Right renal pelvis (tissue), 4 donors: ENCODE measurements at places on chromosomes 11 and 22.

DNA sequence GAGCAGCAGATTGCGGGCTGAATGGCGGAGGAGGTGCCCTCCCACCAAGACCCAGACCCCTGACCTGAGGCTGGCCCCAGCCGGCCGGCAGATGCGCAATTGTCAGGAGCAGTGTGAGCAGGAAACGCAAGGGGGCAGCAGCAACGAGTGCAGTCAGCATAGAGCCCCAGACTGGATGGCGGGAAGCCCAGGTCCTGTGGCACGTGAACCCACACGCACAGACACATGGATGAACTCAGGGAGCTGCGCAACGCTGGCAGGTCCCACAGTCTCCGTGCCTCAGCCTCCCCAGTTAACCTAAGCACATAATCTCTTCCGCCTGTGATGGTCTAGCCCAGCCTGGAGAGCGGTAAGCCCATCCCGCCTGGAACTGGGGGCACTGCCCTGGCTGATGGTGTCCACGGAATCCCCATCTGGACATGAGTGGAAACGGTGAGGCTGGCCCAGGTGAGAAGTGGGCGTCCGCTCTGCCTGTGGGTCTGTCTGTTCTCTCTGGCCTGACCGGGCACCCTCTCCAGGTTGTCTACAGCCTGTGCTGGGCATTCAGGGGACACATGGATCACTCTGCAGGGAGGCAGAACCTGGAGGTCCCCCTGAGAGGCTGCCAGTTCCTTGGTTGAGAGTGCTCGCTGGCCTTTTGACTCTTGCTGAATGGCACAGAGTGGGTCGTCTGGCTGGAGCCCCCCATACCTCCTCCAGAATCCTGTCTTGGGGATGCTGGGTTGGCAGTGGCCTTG lies 626 bp upstream of the TBX10 start:
- no peak for DNase-seq

DNA sequence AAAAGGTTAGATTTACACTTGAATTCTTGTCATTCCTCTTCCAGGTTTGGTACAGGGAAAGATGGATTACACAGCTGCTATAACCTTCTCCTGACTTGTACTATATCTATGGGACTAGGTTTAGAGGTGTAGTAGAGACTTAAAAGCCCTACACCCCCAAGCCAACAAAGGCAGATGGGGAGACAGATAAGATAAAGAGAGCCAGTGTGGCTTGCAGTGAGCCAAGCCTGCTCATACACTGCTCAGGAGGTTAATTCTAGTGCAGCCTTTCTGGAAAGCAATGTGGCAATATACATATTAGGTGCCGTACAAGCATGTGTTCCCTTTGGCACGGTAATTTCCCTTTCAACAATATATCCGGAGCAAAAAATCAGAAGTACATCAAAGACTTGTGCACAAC lies 10.8 kb downstream of the SIK3 start:
- DNase-seq = no peak

DNA sequence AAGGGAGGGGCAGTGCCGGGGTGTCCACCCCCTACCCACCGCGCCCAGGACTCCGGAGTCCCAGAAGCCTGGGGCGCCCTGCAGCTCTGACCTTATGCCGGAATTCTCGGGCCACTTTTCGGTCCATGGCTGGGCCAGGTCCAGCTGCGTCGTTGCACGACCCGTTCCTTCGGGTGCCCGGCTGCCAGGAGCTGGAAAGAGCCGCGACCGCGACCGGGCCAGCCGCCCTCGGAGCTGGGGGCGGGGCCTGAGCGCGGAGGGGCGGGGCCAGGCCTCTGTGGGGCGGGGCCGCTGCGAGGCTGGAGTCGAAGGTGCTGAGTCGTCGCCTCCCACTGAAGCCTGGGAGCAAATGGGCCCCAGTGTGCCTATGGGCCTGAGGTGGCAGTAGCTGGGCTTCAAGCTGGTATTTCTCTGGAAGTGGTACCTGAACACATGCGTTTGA lies at the start of gene USH1C:
Gene USH1C (minus strand): TSS at position 236 of the 442 bp plus-strand sequence. CDS start 109 bp downstream, at position 127.
- DNase-seq = no peak

DNA sequence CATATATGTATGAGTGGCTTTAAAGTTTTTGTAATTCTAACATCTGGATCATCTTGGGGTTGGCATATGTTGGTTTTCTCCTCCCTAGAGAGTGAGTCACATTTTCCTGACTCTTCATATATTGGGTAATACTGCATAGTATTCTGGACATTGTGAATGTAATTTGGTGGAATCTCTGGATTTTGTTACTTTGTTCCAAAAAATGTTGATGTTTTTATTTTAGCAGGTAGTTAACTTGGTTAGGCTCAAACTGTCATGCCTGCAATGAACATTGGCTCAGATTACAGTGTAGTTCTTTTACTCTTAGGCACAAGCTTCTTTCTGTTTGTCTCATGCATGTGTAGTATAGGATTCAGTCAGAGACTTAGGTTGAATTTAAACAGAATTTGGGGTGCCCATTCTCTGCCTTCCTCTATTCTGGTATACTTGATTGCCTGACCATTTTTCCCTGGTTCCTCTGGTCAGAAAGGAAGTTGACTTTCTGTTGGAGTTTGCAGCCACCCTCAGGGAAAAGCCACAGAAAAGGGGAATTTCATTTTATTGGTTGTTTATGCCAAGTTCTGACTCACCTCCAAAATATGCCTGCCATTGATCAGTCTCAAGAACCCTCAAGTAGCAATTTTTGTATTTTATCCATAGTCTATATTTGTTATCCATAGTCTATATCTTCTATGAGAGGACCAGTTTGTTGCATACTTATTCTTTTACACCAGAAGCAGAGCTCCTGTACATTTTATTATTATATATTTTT lies 151.7 kb downstream of the UVRAG start:
- DNase-seq = no peak

- no peak for DNase-seq
Observed at GRCh38 chr11:119237515-119237914, 31.4 kb downstream of the CBL start.

DNA sequence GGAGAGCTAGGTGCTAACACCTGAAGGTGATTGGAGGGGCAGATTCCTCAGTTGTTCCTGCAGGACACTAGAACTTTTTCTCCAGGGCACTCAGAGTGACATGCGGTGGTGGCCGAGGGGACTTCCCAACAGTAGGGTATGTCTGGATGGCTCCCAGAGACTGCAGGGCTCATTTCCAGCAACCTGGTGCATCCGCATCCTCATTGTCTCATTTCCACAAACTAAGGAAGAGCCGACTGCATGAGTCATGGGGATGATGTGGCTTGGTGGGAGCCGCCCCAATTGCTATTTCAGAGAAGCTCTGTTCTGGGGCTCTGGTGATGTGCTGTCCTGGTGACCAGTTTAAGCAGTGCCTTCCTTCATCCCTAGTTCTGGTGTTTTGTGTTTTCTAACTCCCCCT lies 2.8 kb upstream of the ROBO4 start:
- no peak for DNase-seq

- DNase-seq = no peak
Observed at GRCh38 chr11:103550811-103551210, 441.6 kb downstream of the DYNC2H1 start.

DNA sequence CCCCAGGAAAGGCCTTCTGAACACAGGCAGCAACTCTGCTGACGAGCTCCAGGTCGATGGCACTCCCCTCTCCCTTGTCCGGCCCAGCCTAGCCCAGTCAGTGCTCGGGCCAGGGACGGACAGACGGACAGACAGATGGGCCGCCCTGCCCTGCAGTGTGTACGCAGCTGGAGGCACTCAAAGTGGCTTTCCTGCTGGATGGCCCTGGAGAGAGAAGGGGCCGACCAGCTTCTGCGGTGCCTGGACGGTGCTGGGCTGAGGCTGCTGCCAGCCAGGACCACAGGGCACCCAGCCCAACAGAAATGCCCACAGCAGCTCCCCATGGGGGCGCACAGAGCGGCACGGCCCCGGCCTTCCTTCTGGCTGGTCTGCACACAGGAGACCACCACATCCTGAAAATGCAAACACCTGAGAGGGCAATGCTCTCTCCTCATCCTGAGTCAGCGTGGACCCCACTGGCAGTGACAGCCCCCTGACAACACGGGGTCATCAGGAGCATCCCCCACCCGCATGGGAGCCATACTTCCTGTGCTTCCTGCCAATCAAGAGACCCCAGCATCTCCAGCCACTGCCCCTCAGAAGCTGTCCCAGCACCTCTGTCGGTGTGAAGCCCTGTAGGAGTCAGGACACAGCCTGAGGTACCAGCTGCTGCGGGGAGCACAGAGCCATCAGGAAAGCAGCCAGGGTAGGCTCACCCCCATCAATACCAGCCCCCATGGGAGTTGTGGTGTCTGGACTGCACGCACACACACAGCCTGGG lies 692 bp upstream of the MOB2 start:
- no peak for DNase-seq

DNA sequence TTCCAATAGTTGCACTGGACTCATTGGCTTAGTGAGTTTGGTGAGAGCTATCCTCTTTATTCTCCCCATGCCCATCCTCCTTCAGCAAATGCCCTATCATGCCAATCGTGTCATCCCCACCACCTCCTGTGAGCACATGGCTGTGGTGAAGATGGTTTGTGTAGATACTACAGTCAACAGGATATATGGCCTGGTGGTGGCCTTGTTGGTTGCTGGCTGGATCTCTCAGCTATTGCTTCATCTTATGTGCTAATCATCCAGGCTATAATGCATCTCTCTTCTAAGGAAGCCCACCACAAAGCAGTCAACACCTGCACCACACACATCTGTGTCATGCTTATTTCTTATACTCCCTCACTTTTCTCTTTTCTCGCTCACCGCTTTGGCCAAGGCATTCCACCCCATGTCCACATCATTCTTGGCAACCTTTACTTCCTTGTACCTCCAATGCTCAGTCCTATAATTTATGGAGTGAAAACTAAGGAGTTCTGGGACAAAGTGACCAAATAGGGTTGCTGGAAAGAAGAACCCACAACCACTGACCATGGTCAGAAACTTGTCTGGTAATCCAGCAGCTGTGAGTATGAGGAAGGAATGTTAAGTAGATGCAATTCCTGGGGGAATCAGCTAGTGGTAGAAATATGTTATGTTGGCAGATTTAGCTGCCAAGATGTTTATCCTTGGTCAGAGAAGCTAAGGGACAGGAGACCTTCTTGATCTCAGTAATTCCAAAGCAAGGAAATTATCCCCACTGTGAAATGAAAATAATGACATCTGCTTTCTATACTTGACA lies 16.3 kb upstream of the OR56B1 start:
- DNase-seq = no peak

DNA sequence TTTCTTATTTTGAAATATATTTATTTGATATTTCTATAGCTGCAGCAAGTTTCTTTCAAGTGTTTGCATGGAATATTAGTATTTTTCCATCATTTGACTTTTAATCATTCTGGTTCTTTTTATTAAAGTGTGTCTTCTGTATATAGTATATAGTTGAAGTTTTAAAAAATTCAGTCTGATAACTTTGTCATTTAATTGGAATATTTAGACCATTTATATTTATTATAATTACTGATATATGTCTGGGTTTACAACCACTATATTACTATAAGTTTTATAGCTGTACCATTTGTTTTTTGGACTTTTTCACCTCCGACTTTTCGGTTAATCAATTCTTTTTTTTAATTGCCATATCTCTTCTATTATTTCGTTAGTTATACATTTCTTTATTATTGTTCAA lies 22.7 kb upstream of the ANO1 start:
- DNase-seq = no peak

GRCh38 chr11:114053406-114053805 lies 6.1 kb upstream of the ZBTB16 start:
- no peak for DNase-seq

GRCh38 chr11:116895048-116895757 lies 57.8 kb upstream of the APOA1 start:
- no peak for DNase-seq

DNA sequence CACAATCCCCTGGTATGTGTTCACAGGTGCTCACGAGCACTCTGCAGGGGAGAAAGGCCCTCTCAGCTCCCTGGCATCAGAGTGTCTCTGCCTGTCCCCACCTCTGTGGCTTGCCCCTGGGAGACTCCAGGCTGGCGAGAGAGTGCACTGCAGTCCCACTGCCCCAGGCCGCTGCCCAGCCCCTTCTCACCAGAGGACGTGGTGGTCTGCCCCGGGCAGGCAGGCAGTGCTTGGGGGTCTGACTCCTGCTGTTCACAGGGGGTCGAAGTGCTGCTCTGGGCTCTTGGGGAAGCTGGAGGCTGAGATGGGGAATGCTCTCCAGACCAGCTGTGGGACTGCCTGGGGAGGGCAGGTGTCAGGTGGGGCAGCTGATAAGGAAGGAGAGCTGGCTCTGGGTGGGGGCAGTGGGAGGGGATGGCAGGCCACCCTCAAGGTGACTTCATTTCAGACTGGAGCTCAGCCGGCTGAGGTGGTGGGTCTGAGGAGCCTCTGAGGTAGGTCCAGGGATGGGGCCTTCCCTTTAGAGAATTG lies 151.0 kb upstream of the B3GAT1 start:
- no peak for DNase-seq

DNA sequence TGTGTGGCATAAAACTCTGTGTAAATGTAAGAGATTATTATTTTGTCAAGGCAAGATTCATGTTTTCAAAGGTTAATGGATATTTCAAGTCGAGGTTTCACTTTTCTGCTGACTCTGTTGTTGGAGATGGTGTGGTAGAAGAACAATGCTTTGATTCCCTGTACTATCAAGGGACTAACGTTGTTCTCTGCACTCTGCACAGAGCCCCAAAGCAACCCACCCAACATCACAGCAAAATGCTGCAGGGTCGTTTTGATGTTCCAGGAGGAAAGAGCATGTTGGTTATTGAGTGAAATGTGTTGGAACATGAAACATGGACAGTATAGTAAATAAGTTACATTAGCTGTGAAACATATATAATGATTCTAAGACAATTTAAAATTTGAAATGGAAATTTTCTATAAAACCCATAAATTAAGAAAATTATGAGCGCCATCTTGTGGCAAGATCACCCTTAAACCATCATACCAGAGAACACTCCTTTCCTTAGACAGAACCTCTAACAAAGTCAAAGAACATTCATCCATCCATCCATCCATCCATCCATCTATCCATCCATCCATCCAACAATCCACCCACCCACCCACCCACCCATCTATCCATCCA lies 164.4 kb upstream of the ZBED5 start:
- DNase-seq = no peak

DNA sequence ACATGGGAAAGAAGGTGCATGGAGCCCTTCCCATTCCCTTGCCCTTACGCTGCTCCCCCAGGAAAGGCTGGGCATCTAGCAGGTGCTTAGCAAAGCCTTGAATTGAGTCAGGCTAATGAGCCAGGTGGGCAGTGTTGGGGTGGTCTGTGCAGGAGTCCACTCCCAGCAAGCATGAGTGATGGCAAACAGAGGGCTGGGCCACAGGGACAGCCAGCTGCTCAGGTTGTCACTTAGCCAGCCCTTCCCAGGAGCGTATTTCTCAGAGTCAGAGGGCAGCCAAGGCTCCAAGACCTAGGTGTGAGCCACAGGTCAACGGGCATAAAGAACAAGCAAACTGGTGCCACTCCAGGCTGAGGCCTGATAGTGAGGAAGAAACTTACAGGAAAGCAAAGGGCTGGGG lies 149.8 kb downstream of the DSCAML1 start:
- no peak for DNase-seq

DNA sequence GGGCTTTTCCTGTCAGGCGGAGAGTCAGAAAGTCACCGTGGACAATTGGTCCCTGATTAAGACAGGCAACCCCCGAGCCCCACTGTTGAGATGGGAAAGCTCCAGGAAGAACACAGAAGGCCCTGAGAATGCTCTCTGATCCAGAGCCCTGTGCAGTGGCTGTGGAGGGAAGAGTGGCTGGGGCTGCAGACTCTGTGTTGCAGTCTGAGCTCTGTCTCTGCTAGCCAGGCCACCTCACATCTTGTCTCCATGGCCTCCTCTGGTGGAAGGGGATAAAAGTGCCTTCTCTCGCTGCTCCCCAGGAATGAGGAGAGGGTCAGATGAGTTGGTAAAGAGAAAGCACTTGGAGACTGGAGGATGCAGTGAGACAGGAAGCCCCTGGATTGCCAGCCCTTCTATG lies 141.2 kb downstream of the CEP164 start:
- DNase-seq = no peak

GRCh38 chr11:129639300-129639699 lies 176.3 kb upstream of the TMEM45B start:
- no peak for DNase-seq
